ENCODE measurements at places on chromosomes 12 and 14.

DNA sequence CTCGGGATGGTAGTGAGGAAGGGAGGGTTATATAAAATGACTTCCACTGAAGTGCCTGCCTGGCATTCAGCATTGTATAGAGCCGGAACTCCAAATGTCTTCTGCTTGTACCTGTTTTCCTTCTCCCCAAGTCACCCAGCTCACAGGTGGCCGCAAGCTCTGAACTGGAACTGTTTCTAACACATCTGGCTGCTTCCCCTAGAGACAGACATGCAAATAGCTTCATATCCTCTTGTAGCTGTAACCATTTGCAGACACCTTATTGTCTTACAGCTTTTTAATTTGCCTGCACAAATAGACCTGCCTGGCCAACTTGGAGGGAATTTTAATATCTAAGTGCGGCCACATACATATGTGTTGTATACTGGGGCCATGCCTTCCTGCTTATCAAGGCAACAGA, 126.0 kb downstream of the CHST11 start:
- DNase-seq: no peak

GRCh38 chr14:103109535-103110441, 13.5 kb upstream of the TNFAIP2 start:
- no peak for DNase-seq

GRCh38 chr12:19964549-19964948, 403.8 kb upstream of the PDE3A start:
- no peak for DNase-seq

GRCh38 chr14:51849097-51849496, 11.3 kb upstream of the GNG2 start:
- peak; percentile 34 for DNase-seq

- DNase-seq: no peak
Observed at GRCh38 chr14:50668826-50669143, 679 bp upstream of the SAV1 start.

- no peak for DNase-seq
Observed at GRCh38 chr12:27289414-27289813, 43.2 kb upstream of the BMAL2 start.

DNA sequence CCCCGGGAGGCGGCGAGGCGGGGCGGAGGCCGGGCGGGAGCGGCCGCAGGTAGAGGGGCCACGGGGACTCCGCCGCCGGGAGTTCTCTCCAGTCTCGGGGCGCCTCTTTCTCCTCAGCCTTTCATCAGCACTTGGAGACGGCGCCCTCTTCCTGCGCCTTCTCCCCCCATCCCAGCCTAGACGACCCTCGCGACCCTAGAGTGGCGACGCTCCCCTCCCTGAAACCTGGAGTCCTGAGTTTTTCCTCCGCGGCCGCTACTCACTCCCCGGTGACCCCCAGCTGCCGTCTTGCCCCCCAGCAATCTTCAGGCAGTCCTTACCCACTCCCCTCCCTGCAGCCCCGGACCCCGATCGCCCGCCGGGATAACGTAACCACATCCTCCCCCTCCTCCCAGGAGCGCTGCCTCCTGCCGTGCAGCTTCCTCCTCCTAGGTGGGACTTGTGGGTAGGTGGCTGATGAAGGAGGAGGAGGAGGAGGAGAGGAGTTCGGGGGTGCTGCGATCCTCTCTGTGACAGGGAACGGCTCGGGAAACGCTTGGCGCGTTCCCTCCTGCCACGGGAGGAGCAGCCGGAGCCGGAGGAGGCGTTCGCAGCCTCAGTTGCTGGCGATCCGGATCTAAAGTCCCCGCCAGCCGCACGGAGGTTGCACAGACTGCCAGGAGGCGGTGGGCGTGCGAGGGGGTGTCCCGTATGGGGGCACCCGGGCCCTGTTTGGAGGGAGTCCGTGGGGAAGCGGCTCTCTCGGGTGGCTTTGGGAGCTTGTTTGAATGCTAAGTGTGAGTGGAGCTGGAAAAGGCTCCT, 891 bp downstream of the PLEKHA5 start:
- peak; percentile 8 for DNase-seq

DNA sequence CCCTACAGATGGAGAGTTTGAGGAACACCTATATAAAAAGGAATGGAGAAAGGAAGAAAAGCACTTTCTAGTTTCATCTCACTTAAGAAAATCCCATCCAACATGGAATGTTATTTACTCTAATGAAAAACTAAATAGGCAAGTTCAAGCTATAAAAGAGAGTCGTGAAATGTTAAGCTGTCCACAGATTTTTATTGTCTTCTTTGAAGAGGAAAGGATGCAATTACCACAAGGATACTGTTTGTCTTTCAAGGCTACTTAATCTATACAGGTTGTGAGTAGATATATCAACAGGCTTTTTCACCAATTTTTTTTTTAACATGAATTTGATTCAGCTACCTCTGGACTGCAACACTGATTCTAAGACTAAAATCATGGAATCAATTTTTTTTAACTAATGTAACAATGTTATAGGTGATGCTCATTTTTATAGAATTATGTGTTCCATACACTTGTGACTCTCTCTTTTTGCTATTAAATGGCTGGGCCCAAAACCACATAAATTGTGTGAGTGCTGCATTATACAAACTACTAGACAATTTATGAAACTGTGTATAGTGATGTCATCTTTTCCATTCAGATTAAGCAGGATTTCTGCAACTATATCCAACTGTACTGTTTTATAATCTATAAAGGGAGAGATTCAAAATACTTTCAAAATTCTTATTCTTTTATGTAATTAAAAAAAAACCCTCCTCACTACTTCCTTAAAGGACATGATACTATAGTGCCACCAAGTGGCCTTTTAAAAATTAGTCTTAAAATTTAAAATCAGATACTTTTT, 26.8 kb upstream of the BMAL2 start:
- no peak for DNase-seq

DNA sequence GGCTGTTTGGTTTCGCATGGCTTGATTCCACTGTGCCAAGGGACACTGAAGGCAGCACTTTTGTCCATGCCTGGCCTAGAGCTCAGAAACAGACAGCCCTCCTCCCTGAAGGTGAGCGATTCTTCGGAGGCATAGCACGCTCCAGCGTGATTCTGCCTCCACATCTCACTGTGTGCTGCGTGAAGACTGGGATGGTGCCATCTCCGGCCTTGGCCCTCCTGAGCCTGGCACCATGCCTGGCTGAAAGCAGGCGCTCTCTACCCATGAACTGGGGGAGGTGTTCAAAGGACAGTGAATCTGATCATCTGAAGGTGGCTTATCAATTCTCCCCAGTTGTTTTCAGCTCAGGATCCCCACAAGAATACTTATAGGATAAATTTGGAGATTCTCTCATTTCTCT, 187.4 kb downstream of the TTC7B start:
- DNase-seq: no peak

DNA sequence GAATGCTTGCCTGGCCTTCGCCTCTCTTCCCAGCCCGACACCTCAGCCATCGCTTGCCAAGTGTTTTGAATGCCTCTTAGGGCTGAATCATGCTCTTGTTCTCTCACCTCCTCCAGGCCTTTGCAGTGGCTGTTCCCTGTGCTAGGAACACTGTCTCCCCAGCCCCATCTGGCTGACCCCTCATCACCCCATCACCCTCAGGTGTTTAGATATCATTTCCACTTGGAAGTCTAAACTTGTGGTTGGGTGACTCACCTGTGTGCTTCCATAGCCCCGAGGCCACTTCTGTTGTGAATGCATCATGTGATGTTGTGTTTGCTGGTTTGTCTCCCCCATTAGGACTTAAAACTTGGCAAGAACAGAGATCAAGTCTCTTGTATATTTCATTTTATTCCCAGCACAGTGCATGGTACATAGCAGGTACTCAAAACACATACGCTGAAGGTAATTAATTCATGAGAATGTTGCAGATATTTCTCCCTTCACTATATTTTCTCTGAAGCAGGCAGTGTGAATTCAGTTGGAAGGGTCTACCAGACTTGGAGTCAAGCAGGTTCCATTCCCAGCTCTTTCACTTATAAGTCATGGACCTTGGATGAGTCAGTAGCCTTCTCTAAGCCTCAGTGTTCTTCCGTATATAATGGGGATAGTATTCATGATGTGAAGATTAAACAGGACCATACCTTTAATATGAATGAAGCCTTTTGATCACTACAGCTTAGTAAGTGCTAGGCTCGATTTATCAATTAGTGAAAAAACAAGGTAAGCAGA, 67.8 kb downstream of the HRK start:
- no peak for DNase-seq

DNA sequence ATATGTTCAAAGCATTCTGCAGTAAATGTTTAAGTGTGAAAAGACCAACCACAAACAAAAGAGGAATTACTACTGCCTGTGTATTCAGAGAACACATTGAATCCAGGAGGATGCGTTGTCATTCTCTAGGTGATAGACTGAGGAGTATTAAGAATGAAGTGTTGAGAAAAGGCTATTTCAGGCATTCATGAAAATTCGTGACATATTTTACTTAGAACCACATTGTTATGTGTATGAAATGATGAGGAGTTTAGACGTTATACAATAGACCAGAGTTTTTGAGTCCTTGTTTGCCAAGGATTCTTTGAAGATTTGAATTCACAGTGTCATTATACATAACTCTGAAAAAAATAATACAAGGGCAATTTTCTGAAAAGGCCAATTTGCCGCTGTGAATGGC, 251.8 kb downstream of the CCDC91 start:
- DNase-seq: no peak

DNA sequence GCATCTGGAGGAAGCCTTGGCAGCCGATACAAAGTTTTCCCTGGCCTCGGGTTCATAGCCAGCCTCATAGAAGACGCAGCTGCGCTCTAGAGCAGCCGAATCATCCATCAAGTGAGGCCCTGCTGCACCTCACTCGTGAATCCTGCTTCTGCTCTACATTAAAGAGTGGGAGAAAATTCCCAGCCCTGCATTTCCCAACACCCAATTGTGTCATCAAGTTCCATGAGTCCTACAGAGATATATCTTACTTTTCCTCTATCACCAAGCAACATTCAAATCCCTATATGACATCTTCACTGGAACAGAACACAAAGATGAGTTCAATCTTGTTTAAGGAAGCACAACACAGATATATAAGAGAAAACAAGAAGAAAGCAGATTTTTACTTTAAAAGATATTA, 139.3 kb downstream of the TTC7B start:
- DNase-seq: no peak

GRCh38 chr14:61802010-61802568, 39.9 kb downstream of the SNAPC1 start:
- DNase-seq: no peak

- no peak for DNase-seq
Observed at GRCh38 chr12:94831081-94831751, 172.3 kb downstream of the NDUFA12 start.

GRCh38 chr14:77024171-77024691, 4.3 kb downstream of the IRF2BPL start:
- peak; percentile 52 for DNase-seq

- no peak for DNase-seq
Observed at GRCh38 chr14:64040044-64040443, 187.2 kb downstream of the SYNE2 start.

DNA sequence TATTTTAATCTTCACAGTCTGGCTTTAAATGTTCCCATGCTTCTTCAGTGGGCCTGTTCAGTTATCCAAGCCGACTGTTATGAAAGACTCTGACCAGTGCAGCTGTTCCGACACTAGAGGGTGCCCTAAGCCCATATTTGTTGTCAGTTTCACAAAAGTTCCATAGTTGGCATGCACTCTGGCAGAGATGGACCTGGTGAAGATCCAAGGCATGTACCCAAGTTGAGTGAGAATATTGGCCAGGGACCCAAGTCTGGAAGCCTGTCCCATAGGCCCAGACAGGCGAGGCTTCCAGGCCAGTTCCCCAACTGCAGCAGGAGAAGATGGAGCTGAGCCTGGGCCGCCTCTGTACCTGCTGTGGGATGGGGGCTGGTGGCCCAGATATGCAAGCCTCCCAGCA, 27.4 kb upstream of the GUCY2C start:
- DNase-seq: peak; percentile 39

GRCh38 chr12:106644335-106645073, 61.7 kb downstream of the RFX4 start:
- DNase-seq: no peak

DNA sequence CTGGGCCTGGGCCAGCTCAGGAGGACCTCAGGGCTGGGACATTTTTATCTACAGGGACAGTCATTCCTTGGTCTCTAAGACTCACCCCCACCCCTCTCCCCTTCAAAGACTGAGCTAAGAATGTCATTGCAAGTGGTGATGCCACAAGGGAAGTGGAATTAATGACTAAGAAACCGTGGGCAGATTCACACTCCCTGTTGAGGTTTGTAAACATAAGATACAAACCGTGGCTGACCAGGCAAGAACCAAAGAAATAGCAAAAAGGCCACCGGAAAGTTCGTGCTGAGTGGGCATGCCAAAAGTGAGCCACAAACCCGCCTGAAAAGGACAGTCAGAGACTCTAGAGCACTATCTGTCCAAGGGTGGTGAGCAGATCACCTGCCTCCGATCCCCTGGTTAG, 25.7 kb downstream of the NUAK1 start:
- DNase-seq: no peak

DNA sequence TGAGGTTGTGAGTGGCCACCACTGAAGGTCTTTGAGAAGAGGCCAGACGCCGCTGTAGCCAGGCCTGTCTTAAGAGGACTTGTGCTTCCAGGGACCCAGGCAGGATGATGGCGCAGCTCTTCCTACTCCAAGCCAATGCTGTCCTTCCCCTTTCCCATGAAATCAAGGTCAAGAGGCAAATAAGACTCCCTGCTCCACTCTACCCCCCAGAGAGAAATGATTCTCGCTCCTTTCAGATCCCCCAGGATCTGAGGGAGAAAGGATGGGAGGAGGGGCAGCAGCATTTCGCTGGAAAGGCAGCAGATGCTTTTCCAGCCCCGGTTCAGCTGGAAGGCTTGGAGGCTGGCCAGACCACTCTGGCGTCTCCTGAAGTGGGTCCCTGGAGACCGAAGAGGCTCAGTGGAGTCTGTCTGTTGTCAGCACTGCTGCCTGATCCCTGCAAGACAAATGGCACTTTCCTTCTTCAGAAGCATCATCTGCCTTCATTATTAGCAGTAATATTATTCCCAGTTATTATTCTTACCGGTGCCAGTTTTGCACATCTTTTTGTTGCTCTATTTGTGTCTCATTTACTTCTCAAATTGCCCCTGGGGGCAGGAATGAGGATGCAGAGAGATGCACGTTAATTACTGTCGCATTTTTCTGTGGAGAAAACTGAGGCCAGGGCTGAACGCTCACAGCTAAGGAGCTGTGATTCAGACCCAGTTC, 51.4 kb downstream of the C14orf132 start:
- no peak for DNase-seq

GRCh38 chr12:77629141-77629540, 201.6 kb upstream of the NAV3 start:
- DNase-seq: no peak

GRCh38 chr14:104132981-104133380, 5.4 kb upstream of the KIF26A start:
- DNase-seq: no peak
